ENCODE measurements at places on chromosomes 5 and 9.

DNA sequence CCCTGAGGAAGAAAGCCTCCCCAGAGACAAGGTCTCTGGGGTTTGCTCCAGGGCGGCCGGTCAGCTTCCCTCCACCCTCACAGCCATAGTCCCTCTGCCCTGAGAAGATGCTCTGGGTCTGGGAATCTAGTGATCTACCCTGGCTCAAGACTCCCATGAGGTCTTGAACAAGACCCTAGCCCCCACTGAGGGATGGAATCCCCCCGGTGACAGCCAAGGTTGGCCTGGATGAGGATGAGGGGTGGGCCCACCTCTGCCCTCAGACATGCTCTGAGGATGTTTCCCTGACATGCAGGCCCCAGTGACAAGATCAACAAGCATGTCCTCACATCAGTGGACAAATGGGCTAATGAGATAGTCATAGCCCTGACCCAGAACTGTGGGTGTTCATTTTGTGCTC is 138.6 kb downstream of the C5orf15 start:
- no peak for DNase-seq

- DNase-seq = no peak
Observed at GRCh38 chr9:137341227-137341626, 39.2 kb upstream of the NRARP start.

DNA sequence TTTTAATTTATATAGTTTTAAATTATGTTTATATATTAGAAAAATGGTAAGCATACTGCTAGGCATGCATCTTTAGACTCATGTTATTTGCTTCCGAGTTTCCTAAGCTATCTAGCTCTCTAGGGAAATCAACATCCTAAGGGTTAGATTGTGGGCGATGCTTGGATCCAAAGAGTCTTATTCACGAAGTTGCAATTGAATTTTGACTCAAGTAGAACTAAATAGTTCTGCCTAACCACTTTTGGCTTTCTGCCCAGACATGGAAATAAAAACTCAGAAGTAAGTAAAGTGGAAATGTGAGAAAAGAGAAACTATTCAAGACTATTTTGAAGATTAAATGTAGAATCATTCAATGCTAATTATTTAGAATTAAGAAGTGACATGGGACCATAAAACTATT is 440.4 kb downstream of the CDH18 start:
- no peak for DNase-seq

DNA sequence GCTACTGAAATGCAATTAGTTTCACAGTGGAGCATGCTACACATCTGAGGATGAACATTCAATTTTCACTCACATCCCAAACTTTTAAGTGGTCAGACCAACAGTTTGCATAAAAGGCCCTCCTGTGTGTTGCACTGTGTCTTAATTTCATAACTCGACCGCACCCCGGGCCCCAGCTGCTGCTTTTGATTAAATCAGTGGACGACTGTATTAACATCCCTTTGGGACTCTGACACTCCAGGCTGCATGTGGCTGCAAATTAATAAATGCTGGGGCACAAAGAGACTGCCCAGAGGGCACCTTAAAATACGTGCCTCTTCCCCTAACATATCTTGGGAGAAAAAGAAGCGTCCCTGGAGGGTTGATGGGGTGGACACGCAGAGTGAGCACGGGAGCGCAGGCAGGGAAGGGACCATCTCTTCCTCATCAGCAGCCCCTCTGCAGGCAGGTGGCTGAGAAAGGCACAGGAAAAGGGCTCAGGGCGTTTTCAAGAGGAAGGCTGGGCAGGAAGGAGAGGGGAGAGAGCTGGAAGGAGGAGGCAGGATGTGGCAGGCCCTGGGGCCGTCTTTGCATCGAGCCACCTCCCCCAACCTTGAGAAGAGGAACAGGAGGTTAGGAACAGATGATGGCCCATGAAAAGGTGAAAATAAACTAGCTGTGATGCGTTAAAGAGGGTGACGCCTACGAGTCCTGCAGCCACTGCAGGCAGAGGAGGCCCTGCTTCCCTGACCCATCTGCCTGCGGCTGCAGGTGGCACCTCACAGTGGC is 18.6 kb downstream of the MED10 start:
- DNase-seq = no peak

DNA sequence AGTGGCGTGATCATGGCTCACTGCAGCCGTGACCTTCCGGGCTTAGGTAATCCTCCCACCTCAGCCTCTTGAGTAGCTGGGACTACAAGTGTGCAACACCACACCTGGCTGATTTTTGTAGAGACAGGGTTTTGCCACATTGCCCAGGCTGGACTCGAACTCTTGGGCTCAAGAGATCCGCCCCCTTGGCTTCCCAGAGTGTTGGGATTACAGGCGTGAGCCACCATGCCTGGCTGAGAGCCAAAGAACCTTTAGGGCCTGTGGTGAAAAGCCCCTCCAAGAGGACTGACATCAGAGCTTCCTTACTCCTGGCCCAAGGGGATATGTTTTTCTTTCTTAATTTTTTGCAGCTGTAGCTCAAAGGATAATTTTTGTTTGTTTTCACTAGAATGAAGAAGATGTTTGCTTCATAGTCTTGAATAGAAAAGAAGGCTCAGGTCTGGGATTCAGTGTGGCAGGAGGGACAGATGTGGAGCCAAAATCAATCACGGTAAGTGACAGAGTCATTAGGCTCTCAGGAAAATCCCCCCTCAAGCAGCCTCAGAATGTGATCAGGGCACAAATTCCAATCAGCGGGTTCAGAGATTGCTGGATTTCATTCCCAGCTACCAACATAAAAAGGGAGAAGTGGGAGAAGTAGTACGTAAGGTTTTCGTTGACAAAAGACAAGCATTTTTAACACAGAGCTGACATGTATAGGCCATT is 77.1 kb downstream of the GOLPH3 start:
- DNase-seq = no peak

Data from stimulated activated CD4-positive, alpha-beta T cell treated with anti-CD3 and anti-CD28 coated beads, Interleukin-2, amount 100 ng/mL, for 24 hours (primary cell).